Esophagus muscularis mucosa (tissue), 4 donors: ENCODE measurements at places on chromosomes 3 and 15. TPM values are rescaled to one million over a fixed set of nuclear protein-coding genes. Genes with fewer than 3 reads are reported as not detected.

DNA sequence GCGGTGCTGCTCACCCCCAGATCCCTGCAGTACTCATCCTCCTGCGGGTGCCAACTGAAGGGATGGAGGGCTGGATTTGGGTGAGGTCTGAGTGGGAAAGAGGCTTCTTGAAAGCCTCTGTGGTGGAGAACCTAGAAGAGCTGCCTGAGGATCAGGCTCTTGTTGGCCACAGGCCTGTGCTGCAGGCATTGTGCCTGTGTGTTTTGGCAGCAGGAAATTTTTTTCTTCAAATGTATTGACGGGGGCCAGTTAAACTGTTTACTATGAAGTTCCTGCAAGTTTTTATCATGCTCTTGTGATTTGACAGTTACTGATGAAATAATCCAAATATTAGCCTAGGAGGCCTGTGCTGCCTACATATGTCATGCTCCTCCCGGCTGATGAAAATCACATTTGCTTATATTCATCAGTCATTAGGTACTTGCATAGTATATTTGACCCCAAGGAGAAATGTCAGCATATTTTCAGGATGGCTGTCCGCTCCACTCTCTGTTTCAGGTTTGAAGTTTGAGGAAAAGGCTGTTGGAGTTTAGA lies 103.1 kb downstream of the THSD4 start:
- no peak for DNase-seq

GRCh38 chr3:20975188-20975651 lies 775.8 kb downstream of the ZNF385D start:
- no peak for DNase-seq

- DNase-seq: no peak
Observed at GRCh38 chr3:59831394-59831793, 781.6 kb upstream of the CFAP20DC start.

DNA sequence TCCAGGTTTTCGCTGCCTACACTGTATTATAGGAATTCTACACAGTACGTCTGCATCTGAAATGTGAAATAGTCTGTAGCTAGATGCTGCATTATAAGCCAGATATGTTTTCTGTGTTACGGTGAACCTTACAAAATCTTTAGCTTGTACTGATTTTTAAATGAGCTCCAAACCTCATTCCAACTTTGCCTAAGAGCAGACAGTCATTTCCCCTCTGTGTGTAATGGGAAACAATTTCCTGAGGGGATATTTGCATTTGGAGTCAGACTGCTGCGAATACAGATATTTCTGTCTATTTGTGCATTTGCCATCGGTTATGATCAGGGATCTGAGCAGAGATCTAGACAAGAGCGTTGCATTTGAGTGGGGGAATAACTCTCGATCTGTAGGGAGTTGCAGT lies 37.5 kb downstream of the ARNT2 start:
- DNase-seq: no peak

- no peak for DNase-seq
Observed at GRCh38 chr3:52670621-52671521, 14.8 kb downstream of the PBRM1 start.

GRCh38 chr3:127817406-127817841 lies 4.9 kb downstream of the MGLL start:
- no peak for DNase-seq

GABRB3 gene
- 4.1 TPM for total RNA-seq

CA12 gene
- 14.5 TPM for total RNA-seq

ECE2 gene
- total RNA-seq: 0.66 TPM
